ENCODE measurements at places on chromosomes 2 and 18.

DNA sequence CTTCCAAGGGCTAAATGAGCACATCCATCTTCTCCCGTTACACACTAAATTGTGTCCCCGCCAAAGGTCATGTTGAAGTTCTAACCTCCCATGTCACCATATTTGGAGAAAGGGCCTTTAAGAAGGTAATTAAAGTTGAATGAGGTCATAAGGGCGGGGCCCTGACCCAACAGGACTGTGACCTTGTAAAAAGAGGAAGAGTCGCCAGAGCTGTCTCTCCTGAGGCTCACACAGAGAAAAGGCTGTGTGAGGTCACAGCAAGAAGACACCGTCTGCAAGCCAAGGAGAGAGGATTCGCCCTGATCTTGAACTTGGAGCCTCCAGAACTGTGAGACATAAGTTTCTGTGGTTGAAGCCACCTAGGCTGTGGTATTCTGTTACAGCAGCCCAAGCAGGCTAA is 24.1 kb downstream of the TRABD2A start:
- DNase-seq, result no peak

DNA sequence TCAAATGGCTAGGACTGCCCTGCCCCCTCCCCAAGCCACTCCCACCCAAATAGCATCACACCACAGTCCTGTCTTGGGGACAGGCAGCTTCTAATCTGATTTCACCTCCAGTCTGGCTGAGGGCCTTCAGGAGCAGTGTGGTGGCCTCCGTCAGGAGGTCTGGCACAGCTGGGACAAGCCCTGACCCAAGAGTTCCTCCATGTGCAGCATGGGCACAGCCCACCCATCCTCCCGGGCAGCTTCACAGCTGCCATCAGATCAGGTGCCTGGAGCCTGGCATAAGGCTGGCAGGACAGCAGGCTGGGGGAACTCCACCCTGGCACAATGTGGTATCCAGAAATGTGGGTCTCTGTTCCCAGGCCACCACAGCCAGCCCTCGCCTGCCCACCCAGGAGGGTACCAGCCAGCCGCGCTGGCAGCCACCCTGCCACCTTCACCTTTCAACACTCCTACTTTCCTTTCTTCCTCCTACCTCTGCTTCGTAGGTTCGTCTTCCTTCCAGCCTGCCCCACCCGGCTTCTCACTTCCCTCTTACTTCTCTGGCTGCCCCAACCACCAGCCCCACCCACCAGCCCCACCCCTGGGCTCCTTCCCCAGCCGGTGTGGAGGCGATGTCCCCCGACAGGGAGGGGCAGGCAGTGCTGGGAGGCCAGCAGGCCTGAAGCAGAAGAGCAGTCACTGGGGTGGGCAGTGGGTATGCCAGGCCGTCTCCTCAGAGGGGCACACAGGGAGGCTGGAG is at the start of gene CAPG:
TSS of gene CAPG (minus strand) at position 522 of the 739 bp plus-strand sequence. CDS start 8,221 bp downstream, outside the sequence.
- DNase-seq, result no peak

DNA sequence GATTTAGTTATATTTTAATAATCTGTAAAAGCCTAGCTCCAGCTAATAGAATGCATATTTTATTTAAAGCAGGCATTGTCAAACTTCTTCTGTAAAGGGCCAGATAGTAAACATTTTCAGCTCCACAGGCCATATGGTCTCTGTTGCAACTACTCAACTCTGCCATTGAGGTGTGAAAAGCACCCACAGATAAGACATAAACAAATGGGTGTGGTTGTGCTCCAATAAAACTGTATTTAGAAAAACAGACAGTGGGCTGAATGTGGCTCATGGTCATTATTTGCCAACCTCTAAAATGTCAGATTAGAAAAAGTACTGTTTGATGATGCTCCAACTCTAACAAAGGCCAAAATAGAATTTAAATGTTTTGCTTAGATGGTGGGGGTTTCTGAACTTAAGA is 519.9 kb downstream of the RNF144A start:
- no peak for DNase-seq

DNA sequence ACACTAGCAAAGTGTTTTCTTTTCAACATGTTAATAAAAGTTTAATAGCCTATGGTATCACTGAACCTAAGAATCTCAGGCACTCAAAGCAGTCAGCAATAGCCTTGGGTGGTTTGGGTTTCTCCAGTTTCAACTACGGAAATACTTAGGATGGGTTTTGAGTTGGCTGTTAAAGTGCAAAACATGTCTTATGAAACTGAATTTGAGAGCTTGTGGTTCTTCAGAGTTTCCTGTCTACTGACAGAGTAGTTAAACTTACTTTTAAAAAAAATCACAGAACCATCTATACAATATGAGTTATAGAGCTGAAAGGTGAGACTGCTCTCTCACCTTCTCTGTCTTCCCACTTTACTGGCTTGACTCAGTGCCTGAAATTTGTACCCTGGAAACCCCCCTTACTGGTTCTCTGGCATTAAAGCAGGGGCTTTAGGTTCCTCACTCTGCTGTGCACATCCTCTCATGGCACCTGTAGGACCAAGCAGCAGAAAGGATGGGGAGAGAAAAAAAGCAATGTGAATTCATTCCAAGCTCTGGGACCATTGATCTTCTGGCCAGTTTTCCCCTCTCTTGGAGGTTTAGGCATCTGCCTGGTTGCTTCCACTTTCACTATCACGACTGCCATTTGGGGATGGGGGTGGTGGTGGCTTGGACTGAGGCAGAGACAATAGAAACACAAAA is 18.1 kb downstream of the CCDC141 start:
- DNase-seq, result no peak

DNA sequence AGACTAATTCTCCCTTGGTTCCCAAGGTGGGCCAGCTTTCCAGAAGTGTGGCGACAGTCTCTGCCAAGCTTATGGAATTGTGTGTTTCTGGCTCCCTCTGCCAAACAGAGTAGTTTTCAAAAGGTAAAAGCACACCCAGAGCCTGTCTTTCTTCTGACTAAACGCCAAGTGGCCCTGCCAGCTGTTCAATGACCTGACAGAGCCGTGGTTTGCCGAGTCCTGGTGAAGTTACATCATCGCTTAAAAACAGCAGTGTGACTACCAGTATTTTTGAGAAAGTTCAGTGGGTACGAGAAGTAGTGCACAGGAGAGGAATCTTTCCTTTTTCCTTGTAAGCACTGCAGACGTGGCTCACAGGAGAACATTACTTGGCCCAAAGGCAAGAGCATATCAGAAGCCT is 1.9 kb downstream of the PER2 start:
- DNase-seq, result peak; percentile 58

DNA sequence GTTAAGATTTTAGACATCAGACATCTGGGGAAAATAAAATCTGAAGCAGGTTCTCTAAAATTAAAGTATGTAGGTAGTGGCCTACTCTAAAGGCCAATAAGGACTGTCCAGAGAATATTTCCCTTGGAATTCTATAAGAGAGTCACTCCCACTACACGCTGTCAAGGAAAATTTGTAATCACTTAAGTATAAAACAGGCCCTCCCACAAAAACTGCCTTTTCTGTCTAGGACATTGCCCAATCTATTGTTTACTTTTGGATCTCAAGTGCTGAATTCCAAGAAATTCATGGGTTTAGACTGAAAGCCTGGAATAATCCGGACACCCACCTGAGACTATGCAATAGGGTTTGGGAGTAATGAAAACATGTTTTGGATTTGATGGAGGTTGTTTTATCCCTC is 1.7 kb upstream of the SRBD1 start:
- peak; percentile 34 for DNase-seq

- no peak for DNase-seq
Observed at GRCh38 chr2:53827398-53828175, 32.2 kb downstream of the GPR75 start.

- DNase-seq, result no peak
Observed at GRCh38 chr2:174327021-174327840, 7.5 kb upstream of the SP9 start.

GRCh38 chr2:60033325-60033724 is 520.1 kb downstream of the BCL11A start:
- DNase-seq, result no peak

GRCh38 chr18:22975508-22975907 is 42.4 kb downstream of the RBBP8 start:
- DNase-seq, result no peak

GRCh38 chr2:121897335-121897970 is 142.0 kb downstream of the TSN start:
- DNase-seq, result no peak

DNA sequence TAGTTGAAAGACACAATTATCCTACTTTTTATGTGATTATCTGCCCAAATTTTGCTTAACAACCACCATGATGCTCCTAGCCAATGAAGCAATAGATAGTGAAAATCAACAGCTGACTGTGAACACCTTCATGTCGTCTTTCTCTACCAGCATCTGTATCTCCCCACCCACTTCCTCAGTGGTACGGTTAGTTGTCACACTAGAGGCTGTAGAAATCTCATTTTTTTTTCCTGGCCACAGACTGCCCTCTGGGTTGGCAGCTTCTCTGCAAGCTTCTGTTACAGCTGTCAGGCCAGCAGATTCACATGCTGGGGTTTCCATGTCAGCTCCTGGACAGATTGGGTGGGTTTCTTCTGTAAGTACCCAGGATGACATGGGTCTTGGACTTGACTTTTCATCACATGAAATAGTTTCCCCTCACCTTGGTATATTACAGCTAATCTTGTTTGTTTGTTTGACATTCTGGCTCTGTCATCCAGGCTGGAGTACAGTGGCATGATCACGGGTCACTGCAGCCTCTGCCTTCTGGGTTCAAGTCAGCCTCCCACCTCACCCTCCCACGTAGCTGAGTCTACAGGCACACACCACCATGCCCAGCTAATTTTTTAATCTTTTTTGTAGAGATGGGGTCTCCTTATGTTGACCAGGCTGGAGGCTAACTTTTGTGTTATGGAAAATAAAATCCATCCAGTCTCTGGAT is 24.3 kb downstream of the STAT4 start:
- no peak for DNase-seq
